Endothelial cell (in vitro differentiated cells): ENCODE measurements at places on chromosomes 6 and 20. TPM values are rescaled to one million over a fixed set of nuclear protein-coding genes. Genes with fewer than 3 reads are reported as not detected.

GRCh38 chr6:15968519-15968918 is 160.4 kb upstream of the MYLIP start:
- H3K27me3 ChIP-seq, result no peaks in the 10 kb centered on the region
- no peak for DNase-seq
- no peaks in the 10 kb centered on the region for H3K36me3 ChIP-seq
- H3K4me1 ChIP-seq, result no peaks in the 10 kb centered on the region
- H3K4me3 ChIP-seq, result no peak overlapping the region

- H3K4me3 ChIP-seq, result no peak overlapping the region
- H3K36me3 ChIP-seq, result no peaks in the 10 kb centered on the region
- DNase-seq, result no peak
- no peak overlapping the region for H3K27ac ChIP-seq
Measured at GRCh38 chr6:46772762-46773161, 20.4 kb upstream of the MEP1A start.

DNA sequence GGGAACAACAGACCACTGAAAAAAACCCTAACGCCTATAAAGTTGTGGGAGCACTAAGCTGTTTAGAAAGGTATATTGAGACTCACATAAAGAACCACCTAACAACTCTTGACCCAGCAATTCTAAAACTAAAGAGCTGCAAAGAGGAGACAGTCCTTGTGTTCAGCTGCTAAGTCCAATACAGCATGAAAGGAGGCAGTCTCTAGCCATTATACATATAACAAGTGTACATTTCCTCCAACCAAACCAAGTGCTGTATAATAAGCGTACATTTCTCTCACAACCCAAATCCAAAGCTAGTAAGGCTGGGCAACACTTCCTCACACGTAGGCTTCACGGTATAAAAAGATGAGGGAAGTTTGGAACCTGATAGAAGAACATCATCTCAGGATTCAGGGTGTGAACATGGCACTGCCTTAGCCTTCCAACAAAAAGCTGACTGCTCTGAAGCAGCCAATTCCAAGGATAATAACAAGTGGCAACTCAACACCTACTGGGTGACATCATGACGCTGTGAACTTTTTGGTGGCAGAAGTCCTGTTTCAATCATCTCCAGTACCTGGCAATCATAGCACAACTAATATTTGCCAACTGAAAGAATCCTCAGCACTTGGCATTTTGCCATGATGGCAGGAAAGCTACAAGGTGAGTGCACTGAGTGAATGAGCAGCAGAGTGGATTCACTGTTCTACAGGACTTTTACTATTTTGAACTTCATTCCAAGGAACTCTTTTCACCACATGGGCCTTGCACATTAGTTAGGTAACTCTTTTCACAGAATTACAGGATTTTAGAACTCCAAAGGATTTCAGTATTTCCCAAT is 16.6 kb downstream of the TBC1D20 start:
- H3K27ac ChIP-seq, result no peak overlapping the region
- peaks cover 32% of the 10 kb centered on the region for H3K36me3 ChIP-seq
- H3K4me3 ChIP-seq, result no peak overlapping the region
- H3K4me1 ChIP-seq, result no peaks in the 10 kb centered on the region

GRCh38 chr20:32731882-32732266 is 11.4 kb downstream of the COMMD7 start:
- H3K36me3 ChIP-seq, result peaks cover 17% of the 10 kb centered on the region
- DNase-seq, result no peak
- no peak overlapping the region for H3K27ac ChIP-seq
- no peak overlapping the region for H3K4me3 ChIP-seq
- H3K27me3 ChIP-seq, result no peaks in the 10 kb centered on the region

The ADAM33 gene
- total RNA-seq, result 0.23 TPM

DNA sequence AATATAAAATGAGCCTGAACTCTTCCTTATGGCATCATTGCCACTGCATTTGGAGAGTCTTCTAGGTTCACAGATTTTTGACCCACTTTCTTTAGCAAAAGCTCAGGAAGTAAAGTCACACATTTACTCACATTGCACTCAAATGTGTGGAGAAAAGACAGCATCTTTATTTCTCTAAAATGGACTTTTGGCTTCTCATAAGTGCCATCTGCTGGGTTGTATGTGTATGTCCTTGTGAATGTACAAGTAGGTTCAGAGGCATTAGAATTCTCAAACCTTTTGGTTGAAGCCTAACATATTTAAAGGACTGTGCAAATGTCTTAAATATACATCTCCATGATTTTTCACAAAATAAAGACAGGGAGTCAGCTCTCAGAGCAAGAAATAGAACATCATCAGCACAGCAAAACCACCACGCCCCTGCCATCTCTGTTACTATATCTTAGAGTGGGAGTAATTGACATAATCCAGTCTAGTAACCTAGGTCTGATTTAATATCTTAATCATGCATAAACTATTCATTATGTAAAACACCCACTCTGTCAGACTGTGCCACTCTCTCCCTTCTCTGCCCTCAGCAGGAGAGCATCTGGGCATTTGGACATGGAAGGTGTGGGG is 42.2 kb upstream of the SPTLC3 start:
- H3K4me3 ChIP-seq, result no peak overlapping the region
- no peak overlapping the region for H3K27ac ChIP-seq
- peaks cover 3% of the 10 kb centered on the region for H3K36me3 ChIP-seq
- DNase-seq, result no peak
- H3K4me1 ChIP-seq, result peaks cover 21% of the 10 kb centered on the region

GRCh38 chr20:36314734-36315544 is 8.8 kb downstream of the DLGAP4 start:
- H3K27ac ChIP-seq, result peak overlapping the region; percentile 22
- peaks cover 6% of the 10 kb centered on the region for H3K36me3 ChIP-seq
- peaks cover 19% of the 10 kb centered on the region for H3K27me3 ChIP-seq
- no peak for DNase-seq

- H3K27ac ChIP-seq, result no peak overlapping the region
- no peaks in the 10 kb centered on the region for H3K36me3 ChIP-seq
- no peaks in the 10 kb centered on the region for H3K4me1 ChIP-seq
- H3K27me3 ChIP-seq, result peaks cover 4% of the 10 kb centered on the region
- H3K4me3 ChIP-seq, result no peak overlapping the region
Measured at GRCh38 chr6:89066940-89067646, 13.5 kb upstream of the PNRC1 start.

GRCh38 chr6:43220439-43220951 is 8.8 kb downstream of the DNPH1 start:
- peaks cover 8% of the 10 kb centered on the region for H3K4me1 ChIP-seq
- no peak overlapping the region for H3K27ac ChIP-seq
- peaks cover 4% of the 10 kb centered on the region for H3K27me3 ChIP-seq
- peaks cover 36% of the 10 kb centered on the region for H3K36me3 ChIP-seq
- no peak overlapping the region for H3K4me3 ChIP-seq
- DNase-seq, result no peak

The ETV7 gene
- not detected for total RNA-seq

The ITPR3 gene
- total RNA-seq, result 124 TPM

The L3MBTL3 gene
- 47.9 TPM for total RNA-seq

- H3K36me3 ChIP-seq, result peaks cover 3% of the 10 kb centered on the region
- peaks cover 13% of the 10 kb centered on the region for H3K27me3 ChIP-seq
- H3K27ac ChIP-seq, result peak overlapping the region; percentile 80
- peaks cover 7% of the 10 kb centered on the region for H3K4me1 ChIP-seq
Measured at GRCh38 chr6:158645064-158646022, 800 bp upstream of the DYNLT1 start.

The REM1 gene
- total RNA-seq, result not detected

DNA sequence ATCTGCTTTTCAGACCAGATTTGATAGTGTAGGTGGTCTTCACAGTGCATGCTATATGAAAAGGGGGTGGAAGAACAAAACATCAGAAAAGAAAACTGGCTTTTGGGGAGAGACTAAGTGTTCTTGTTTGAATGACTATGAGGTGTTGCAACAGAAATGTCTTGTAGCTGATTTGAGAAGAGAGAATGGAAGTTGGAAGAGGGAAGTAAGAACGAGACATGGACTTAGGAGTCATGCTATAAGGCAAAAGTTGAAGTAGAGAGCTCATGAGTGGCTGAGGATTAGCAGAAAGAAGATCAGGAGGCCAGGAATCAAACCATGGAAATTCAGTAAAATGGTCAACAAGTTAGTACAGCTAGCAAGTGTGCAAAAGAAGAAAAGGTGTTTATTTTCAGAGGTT is 32.1 kb downstream of the FNDC1 start:
- H3K36me3 ChIP-seq, result no peaks in the 10 kb centered on the region
- H3K27me3 ChIP-seq, result no peaks in the 10 kb centered on the region
- H3K27ac ChIP-seq, result no peak overlapping the region
- no peak for DNase-seq

- H3K4me1 ChIP-seq, result peaks cover 9% of the 10 kb centered on the region
- H3K36me3 ChIP-seq, result no peaks in the 10 kb centered on the region
- no peak overlapping the region for H3K27ac ChIP-seq
- DNase-seq, result no peak
Measured at GRCh38 chr20:33232486-33233072, 3.2 kb upstream of the BPIFA1 start.
